CD4-positive, alpha-beta T cell treated with Interleukin-2 at 100 ng/mL for 4 hours (primary cell): ENCODE measurements at places on chromosomes 2 and 18.

- DNase-seq, result no peak
Measured at GRCh38 chr2:144181001-144181400, 338.9 kb downstream of the ZEB2 start.

- DNase-seq, result no peak
Measured at GRCh38 chr2:67289921-67290371, 107.2 kb upstream of the ETAA1 start.

- DNase-seq, result no peak
Measured at GRCh38 chr18:59484131-59484530, 125.1 kb upstream of the LMAN1 start.

GRCh38 chr2:151946899-151947812, 118.9 kb upstream of the ARL5A start:
- DNase-seq, result peak; percentile 13

- no peak for DNase-seq
Measured at GRCh38 chr2:64937687-64938491, 51.3 kb upstream of the SLC1A4 start.

DNA sequence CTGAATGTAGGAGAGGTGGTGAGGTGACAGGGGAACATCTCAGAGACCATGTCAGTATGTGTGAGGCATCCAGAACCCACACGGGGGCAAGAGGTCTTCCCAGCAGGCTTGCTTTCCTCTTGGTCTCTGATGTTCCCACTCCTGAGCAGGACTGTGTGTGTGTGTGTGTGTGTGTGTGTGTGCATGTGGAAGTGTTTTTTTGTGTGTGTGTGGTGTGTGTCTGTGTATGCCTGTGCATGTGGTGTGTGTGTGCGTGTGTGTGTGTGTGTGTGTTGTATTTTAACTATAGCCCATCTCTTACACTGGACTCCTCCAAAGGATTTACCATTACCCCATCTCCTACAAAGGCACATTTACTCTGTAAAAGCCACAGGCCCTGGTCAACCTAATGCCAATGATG, 40.4 kb downstream of the SLC4A5 start:
- no peak for DNase-seq

DNA sequence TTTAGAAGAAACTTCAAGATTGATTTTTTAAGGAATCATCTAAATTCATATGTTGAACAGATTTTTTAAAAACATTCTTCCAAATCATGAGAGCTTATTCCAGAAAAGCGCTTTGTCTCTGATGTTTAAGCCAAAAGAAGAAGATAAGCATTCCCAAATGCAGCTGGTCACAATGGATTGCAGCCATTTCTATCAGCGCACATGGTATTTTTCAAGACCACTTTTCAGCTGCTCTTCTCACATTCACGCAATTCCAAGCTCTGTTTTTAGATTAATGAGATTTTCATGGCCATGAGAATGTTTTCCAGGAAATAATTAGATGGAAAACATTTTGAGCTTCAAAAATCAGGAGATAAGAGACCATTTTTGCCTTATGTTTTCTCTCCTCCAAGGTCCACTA, 8.7 kb downstream of the OSBPL1A start:
- DNase-seq, result no peak

DNA sequence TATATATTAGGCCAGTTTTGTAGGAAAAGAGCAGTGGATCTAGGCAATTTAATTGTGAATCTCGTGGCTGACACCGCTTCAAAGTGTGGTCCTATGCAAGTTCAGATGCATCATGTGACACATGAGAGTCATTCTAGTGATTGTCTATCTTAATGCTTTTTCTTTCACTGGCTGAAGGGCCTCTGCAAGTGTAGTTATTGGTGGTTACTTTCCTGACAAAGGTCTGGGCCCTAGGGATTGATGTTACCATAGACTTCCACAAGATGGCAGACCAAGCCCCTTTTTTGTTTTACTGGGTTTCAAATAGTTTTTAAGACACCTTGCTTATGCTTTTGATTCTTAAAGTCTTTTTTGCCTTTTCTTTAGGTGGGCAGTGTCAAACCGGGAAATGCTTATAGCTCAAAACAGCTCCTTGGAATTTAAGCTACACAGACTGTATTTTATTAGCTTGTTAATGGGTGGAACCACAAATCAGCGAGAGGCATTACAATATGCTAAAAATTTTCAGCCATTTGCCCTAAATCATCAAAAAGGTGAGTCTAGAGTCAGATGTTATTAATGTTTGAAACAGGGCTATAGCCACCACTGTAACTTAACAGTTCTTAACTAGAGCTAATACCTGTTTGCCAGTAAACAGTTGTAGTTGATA, 25.9 kb downstream of the CD8A start:
- peak; percentile 69 for DNase-seq
